KBM-7 (cell line): ENCODE measurements at places on chromosomes 1 and 21.

DNA sequence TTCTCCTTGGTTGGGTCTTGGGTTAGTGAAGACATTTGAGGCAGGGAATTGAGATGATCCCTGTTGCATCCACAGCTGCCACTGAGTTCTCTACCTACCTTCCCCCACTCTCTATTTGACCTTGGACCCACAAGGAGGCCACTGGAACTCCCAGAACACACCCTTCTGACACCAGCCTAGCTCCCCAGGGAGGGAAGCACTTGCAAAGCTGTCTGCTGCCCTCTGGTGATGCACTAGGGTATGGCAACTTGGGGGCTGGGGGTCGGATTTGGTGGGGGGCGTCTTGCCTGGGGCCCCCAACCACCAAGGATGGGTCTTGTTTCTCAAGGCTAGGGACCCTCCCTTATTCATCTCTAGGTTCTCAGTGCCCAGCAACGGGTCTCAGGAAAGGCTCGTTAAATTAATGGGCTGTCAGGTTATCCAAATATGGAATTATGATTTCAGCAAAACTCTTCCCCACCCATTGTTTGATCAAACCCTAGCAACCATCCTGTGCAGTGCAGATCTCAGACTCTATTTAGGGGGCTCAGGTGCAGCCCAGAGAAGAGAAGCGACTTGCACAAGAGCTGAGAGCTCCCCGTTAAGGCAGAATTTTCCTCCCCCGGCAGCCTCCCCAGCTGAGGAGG is 177.8 kb upstream of the KLHDC7A start:
- DNase-seq, result no peak

DNA sequence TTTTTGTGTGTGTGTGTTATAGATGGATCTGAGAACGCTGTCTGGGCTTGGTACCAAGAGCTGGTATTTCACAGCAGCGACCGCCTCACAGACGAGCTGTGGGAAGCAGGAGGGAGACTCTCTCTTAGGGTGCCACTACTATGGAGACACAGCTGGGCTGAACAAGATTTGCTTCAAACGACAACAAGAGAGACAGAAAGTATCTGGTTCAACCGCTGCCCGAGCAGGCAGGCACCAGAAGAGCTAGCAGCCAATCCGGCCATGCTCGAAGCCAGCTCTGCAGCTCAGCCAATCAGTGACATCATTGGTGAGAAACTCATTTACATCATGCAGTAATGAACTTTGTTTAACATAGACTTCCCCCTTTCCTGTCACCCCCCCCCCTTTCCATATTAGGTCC is 341.3 kb downstream of the USP25 start:
- DNase-seq, result no peak

DNA sequence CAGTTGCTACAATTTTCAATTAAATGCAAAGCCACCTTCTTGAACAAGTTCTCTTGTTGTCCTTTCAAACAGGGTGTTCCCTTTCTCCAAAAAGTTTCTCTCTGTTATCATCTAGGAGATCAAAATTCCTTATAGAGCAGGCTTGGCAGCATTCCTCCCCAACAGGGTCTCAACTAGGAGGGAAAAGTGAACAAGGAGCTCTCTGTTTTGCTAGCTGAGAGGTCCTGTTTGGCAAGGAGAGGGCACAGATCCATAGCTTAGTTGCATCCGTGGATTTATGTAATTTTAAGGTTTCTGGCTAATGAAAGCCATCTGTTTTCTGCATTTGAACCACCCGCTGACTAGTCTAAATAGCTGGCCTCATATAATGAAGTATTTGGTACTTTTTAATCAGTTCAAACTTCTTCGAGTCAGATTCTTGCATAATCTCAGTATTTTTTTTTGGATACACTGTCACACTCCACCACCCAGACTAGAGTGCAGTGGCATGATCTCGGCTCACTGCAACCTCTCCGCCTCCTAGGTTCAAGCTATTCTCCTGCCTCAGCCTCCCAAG is 54.0 kb downstream of the APP start:
- no peak for DNase-seq

DNA sequence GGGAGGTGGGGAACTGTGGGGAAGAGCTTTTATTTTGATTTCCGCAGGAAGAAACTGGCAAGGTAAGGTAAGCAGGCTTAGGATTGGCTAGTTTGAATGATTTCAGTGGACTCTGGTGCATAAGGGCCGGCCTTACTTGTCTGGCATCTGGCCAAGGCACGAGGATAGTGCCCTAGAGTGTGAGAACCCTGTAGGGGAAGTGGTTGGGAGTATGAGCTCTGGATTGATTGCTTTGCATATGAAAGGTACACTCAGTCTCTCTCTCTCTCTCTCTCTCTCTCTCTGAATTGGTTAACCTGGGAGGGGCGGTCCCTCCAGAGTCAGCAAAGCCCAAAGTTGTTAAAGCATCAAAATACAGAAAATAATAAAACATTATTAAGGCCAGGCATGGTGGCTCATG is 463.0 kb downstream of the SIPA1L2 start:
- no peak for DNase-seq

DNA sequence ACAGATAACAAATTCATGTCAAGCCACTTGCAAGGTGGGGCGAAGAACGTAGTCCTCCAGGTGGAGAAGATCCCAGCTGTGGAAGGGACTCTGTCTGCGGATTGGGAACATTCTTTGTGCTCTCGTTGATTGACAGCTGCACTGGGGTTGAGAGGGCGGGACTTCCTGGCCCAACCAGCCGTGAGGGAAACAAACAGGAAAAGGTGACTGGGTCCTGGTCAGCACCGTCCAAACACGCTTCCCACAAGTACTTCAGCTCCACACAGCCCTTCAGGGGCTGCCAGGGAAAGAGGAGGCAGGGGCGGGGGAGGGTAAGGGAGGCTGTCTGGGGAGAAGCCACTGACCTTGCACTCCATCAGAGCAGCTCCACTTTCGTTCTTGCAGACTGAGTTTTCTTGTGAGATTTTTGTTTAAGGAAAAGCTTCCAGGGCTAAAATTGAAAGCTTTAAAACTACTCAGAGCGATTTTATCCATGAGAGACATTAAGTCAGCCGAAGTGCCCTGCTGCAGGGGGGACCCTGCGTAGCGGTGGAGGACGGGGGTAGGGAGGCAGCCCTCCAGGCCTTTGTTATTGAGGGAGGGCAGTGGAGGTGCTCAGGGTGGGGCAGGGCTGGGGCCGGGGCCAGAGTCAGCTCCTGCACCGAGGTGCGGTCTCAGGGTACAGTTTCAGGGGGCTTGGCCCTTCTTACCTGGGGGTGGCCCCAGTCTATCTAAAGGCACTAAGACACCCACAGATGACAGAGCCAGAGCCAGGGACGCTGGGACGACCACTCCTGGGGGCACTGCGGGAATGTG is 21.6 kb upstream of the STUM start:
- DNase-seq, result no peak

- DNase-seq, result peak; percentile 55
Measured at GRCh38 chr1:70353601-70354331, 756 bp downstream of the ANKRD13C start.
